Gastrocnemius medialis (tissue), 4 donors: ENCODE measurements at places on chromosomes 12 and 14.

DNA sequence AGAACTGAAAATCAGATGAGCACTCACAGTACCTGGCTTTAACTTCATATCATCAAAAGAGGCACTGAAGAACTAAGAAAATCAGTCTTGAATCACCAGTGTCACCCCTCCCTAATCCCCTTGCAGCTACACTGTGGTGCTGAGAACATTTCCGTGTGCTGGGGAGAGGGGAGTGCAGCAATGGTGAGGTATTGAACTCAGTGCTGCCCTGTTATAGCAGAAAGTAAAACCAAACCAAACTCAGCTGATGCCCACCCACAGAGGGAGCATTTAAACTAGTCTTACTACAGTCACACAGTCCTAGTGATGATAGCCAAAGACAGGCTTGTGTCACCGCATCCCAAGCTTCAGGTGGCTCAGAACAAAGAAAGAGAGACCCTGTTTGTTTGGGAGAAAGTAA, 122.1 kb downstream of the CPNE8 start:
- DNase-seq = no peak

- DNase-seq = no peak
Observed at GRCh38 chr12:102953221-102953620, 4.3 kb upstream of the ASCL1 start.

DNA sequence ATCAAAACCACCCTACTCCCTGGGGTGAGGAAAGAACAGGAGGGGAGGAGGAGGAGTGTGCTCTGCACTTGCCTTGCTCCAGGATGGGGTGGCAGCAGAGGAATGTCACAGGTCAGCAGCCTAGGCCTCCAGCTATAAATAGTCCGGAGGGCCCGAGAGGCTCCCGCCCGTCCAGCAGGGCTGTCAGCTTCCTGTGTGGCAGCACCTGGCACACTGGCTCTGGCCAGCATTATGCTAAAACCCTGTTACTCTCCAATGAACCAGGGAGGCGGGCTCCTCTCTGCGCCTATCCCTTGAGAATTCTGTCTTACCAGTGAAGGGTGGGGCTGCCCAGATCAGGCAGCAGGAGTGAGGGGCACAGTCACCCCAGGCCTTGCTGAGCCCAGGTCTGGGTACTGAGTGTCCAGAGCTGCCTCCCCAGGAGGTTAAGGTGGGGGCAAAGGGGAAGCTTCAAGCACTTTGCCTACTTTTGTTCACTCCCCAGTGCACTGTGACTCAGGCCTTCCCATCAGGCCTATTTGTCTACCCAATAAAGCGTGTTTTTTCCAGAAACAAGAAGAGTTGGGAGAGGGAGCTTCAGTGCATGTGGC, 1.2 kb upstream of the COX14 start:
- DNase-seq = peak; percentile 85

GRCh38 chr14:28143316-28143715, 623.3 kb upstream of the FOXG1 start:
- no peak for DNase-seq

GRCh38 chr14:26872515-26873361, 274.9 kb upstream of the NOVA1 start:
- no peak for DNase-seq

GRCh38 chr14:85607651-85608081, 77.7 kb downstream of the FLRT2 start:
- no peak for DNase-seq

DNA sequence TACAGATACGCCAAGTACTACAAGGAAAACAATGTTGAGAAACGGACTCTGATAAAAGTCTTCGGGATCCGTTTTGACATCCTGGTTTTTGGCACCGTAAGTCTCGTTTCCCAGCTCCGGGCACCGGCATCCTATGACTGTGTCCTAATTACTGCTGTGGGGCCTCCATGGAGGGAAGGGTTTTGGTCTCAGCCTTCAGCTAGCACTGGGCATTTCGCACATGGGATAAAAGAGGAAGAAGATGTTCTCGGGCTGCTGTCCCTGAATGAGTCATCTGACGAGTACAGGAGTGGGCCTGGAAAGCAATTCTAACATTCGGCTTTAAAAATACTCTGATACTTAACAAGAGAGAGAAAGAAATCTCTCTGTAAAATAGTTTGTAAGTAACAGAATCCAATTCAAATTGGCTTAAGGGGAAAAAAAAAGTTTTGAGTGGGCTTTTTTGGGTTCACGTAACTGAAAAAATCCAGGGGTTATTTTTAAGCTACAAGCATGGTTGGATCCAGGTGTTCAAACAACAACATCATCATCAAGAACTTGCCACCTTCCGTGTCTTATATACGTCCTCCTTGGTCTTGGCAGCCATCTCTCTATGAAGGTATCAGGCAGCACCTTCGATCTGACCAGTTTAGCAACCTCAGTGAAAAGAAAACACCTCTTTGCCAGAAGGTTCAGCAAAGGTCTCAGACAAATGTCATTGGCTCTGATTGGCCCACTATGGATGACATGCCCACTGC, 34.4 kb upstream of the P2RX4 start:
- peak; percentile 8 for DNase-seq
